ENCODE measurements at places on chromosomes 3 and 15.

DNA sequence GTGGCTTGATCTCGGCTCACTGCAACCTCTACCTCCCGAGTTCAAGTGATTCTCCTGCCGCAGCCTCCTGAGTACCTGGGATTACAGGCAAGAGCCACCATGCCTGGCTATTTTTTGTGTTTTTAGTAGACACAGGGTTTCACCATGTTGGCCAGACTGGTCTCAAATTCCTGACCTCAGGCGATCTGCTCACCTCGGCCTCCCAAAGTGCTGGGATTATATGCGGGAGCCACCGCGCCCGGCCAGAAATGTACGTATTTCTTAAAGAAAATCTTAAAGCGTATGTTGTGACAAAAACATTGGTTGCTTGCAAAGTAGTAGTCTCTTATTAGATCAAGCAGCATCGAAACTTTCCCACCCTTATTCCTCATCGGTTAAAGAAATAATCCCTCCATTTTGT is 748.9 kb upstream of the NR2F2 start:
- no peak for DNase-seq

- no peak for DNase-seq
Measured at GRCh38 chr3:25151903-25152295, 276.2 kb upstream of the RARB start.

- DNase-seq, result no peak
Measured at GRCh38 chr15:69758291-69758771, 305.7 kb downstream of the RPLP1 start.

DNA sequence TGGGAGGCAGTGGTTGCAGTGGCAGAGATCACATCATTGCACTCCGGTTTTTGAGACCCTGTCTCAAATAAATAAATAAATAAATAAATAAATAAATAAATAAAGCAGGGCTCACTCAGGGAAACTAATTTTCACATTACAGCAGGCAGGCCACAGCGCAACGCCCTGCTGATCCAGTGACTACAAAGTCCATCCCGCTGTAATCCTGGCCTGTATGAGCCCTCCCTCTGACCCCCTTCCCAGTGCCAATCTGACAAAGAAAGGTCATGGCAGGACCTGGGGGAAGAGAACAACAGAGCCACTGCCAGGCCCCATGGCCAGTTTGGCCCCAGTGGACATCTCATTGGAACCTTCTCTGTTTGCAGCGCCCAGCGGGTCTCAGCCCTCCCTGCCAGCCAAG is 9.3 kb downstream of the SH3BP5 start:
- DNase-seq, result no peak

GRCh38 chr15:68379759-68380290 is 52.1 kb downstream of the ITGA11 start:
- DNase-seq, result no peak

- DNase-seq, result no peak
Measured at GRCh38 chr15:100043692-100044091, 298.1 kb downstream of the ADAMTS17 start.

DNA sequence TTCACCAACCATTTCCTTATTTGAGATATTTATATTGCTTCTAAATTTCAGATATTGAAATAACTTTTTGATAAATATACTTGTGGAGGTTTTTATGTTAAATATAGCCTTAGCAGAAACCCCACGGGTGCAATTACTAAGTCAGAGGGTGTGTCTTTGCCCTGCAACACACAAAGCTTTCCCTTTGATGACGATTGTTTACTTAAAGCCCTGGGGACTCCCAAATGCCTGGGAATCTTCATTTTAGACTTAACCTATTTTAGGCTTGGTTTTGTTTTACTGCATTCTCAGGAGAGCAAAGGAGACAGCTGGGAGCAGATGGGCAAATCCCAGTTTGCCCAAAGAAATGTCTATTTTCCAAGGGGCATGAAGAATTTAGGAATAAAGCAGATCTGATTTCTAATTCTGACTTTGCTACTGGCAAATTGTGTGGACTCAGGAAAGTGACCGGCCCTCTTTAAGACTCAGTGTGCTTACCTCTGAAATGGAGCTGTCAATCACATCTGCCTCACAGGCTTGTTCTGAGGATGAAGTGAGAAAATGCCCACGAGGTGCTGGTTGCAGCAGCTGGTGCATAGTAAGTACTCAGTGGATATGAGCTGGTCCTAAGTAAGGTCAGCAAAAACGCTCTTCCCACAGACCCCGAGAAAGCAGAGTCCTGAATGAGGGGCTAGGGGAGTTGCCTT is 49.3 kb upstream of the CA12 start:
- DNase-seq, result no peak
